ENCODE measurements at places on chromosomes 12 and 14. TPM values are rescaled to one million over a fixed set of nuclear protein-coding genes. Genes with fewer than 3 reads are reported as not detected.

GRCh38 chr14:100075681-100076080, 10.5 kb downstream of the EVL start:
- DNase-seq = peak; percentile 26

DNA sequence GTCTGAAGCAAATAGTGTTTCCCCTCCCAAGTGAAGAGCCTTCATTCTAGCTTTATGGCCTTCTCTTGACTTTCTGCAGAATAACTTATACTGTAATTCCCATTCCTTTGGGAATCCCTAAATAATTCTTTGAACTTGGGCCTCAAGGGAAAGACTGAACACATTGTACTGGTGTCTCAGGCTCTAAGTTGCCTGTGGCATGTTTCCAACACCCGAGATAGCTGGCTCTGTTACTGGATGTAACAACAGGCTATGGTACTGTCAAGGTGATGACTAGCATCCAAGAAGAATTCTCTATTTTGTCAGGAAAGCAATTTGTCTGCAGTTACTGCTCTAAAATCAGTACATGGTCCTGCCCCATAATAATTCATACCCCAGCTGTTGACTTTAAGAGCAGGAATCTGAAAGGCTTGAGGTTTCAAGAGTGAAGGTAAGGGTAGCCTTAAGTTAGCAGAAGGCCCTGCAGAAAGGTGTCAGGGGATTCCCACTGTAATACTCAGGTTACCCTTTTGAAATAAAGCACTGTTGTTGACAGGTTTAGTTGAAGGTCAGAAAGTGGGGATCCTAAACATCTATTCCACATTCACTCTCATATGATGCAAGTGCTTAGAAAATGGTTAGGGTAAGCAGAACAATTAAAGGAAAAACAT, 5.2 kb downstream of the GPX2 start:
- peak; percentile 60 for DNase-seq

The CCDC175 gene
- total RNA-seq = not detected

GRCh38 chr12:111368291-111368787, 556 bp downstream of the PHETA1 start:
- DNase-seq = no peak

- no peak for DNase-seq
These were observed 118.0 kb downstream of the TRHDE start for GRCh38 chr12:72390146-72390545.

DNA sequence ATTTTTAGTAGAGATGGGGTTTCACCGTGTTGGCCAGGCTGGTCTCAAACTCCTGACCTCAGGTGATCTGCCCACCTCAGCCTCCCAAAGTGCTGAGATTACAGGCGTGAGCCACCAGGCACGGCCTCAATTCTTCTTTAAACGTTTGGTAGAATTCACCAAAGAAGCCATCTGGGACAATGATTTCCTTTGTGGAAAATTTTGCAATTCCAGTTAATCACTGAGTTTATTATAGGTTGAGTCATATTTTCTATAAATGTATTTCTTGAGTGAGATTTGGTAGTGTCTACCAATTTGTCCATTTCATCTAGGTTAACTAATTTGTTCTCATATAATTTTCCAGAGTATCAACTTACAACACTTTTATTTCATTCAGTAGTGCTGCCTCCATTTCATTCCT, 683.9 kb upstream of the TMEM132C start:
- no peak for DNase-seq

DNA sequence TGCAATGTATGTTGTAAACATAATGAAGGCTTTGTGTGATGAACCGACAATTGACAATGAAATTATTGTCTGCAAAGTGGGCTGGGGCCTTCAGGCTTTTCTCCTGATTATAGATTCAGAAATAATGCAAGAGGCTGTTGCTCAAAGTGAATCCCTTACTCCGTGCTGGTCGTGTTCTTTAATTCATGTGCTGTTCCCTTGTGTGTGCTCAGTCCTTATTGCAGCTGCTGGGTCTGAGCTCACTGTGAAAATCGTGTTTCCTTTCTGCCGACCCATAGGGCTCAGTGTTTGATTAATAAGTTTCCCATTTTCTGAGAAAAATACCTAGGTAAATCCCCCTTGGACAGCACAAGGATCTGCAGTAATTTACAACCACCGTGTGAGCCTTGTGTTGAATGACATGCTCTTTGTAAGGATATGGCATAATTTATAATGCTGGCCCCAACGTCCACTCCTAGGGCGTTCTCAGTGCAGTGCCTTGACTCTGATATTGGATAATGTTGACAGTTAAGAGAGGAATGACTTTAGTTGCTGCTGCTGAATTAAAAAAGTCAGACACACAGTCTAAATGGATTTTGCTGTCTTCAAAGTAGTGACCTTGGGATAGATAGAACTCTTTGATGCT, 81.6 kb downstream of the RGS6 start:
- peak; percentile 62 for DNase-seq

GRCh38 chr12:90801776-90802175, 153.2 kb downstream of the CCER1 start:
- no peak for DNase-seq

The OAS1 gene
- 10.4 TPM for total RNA-seq

The CISTR gene
- not detected for total RNA-seq

GRCh38 chr14:105315211-105315721, 718 bp downstream of the PACS2 start:
- DNase-seq = no peak

The CLEC1B gene
- not detected for total RNA-seq

GRCh38 chr14:50773632-50774541, 57.1 kb downstream of the NIN start:
- no peak for DNase-seq

- DNase-seq = no peak
These were observed 29.6 kb downstream of the P2RX4 start for GRCh38 chr12:121239351-121240061.

The TRPV4 gene
- total RNA-seq = 0.19 TPM

DNA sequence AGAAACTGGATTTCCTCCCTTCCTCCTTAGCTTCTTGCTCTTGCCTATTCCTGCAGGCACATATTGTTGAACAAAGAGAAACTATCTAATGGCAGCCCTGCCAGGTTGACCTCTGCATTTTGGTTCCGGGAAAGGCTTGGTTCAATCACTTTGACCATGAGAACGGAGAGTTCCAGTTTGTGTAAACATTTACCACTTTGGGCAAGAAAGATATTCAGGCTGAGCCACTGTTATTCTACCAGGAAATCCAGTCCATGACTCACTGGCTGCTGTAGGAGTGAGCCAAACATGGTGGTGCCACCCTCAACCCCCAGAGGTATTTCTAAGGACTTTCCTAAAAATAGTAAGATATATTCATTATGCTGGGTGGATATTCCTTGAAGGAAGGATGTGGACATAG, 242.2 kb upstream of the OR4E1 start:
- no peak for DNase-seq

The C12orf54 gene
- not detected for total RNA-seq

DNA sequence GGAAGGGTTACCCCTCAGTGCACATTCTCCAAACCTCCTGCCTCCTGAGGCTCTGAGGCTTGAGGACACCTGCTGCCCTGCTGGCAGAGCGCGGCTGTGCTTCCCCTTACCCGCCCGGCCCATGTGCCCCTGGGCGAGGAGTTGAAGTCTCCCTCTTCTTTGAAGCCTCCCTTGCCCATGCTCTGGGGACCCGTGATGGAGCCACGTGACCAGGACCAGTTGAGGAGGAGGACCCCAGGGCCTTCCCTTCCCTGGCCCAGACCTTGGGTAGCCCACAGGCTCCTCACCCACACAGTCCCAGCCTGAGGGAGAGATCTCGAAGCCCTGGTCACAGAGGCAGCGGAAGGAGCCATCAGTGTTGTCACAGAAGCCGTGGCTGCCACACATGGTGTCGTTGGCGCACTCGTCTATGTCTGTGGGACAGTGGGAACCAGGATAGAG, 12.9 kb downstream of the ISCA2 start:
- DNase-seq = no peak

- DNase-seq = no peak
These were observed 7.3 kb downstream of the SLC25A47 start for GRCh38 chr14:100330388-100330931.

Data from esophagus muscularis mucosa (tissue), 4 donors.